ENCODE measurements at places on chromosomes 2 and 18.

GRCh38 chr18:58902961-58903360 is 38.3 kb downstream of the ZNF532 start:
- DNase-seq = no peak

DNA sequence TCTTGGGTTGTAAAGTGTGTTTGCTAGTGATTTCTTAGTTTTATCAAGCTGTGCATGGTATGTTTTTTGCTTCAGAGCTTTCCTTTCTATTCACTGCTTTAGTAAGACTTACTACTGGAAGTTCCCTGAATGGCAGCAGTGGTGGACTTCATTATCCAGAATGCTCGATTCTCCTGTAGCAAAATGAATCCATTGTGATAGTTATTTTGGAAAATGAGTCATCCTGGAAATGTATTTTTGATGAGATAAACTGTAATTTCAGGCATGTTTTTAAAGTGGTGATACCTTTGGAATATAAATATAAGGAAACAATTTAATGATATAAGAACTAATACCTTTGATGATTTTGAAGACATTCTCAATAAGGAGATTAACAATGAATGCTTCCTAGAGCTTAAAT is 387.1 kb downstream of the PTPRM start:
- DNase-seq = no peak

- DNase-seq = no peak
Measured at GRCh38 chr2:50951437-50951836, 80.5 kb downstream of the NRXN1 start.

DNA sequence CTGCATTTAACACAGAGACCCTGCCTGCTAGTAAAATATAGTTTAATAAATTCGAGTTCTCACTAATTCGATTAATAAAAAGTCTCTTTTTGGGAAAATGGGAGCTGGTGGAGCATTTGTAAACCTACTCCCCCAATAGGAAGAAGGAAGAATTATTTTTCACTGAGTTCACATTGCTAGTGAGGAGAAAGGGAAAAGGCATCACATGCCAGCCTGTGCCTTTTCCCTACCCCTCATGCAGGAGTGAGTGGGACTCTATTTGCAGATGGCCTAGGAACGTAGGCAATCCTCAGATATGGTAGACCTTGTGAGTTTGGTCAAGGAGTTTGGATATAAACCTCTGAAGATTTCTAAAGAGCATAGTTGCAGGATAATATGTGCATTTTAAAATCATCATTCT is 218.4 kb upstream of the TRIB2 start:
- no peak for DNase-seq

DNA sequence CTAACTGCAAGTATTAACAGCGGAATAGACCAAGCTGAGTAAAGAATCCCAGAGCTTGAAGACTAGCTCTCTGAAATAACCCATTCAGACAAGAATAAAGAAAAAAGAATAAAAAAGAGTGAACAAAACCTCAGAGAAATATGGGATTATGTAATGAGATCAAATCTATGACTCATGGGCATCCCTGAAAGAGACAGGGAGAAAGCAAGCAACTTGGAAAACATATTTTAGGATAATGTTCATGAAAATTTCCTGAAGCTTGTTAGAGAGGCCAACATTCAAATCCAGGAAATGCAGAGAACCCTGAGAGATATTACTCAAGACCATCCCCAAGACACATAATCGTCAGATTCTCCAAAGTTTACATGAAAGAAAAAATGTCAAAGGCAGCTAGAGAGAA is 17.3 kb downstream of the PFN4 start:
- no peak for DNase-seq

GRCh38 chr2:241372361-241372992 is 16.4 kb downstream of the FARP2 start:
- DNase-seq = no peak

DNA sequence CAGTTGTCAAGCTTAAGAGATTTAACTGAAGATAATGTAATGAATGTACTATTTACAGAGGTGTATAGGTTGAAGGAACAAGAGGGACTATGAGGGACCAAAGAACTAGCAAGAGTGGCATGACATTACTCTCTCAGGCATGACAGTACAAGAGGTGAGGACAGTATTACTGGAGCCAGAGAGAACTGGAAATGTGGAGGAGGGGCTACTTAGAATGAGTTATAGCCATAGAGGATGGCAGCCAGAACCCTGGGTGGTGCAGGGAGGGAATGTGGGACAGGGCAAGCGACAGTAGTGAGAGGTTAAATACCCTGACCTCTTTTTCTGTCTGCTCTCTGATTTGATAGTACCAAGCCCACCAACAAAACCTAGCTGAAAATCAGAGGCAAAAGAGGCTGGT is 122.6 kb upstream of the UGP2 start:
- no peak for DNase-seq

- no peak for DNase-seq
Measured at GRCh38 chr2:198097630-198098029, 293.2 kb downstream of the PLCL1 start.

DNA sequence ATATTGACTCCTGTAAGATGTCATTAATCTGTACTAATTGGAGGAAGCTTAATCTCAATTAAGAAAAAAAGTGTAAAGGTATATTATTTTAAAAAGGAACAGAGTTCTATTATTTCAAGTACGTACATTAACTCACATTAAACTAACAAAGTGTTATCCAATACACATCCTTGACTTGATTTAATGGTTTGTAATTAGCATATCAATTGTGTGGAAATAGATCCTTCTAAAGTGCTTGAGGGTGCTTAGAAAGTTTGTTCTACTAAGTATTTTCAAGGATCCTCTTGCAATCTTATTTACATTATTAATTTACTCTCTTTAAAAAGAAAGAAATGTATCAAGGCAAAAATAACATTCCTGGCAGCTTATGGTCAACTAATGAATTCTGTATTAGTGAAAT is 720.3 kb downstream of the KCNJ3 start:
- DNase-seq = peak; percentile 66

DNA sequence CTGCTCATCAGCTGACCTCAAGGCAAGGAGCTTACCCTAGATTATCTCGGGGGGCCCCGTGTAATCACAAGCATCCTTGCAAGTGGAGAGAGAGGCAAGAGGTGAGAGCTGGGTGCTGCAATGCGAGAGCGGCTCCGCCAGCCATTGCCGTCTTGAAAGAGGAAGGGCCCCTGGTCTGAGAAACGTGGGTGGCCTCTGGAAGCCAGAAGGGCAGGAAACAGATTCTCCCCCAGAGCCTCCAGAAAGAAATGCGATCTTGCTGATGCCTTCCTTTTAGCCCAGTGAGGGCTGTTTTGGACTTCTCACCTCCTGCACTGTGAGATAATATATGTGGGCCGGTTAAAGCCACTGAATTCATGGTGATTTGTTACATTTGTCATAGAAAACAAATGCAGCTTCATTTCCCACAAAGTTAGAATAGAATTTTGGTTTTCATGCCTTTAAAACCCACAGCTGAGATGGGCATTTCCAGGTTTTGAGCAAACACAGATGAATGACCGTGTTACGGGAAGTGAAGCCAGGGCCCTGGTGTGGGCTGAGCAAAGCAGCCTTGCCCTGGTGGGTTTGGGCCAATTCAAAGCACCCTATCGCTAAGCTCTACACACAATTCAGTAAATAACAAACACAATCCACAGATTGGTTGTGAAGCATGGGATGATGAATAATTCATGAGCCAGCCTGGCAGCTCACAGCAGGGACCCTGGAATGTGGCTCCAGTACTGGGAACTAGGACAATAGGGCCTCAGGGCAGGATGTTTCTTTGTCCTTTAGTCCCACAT is 319.9 kb upstream of the HS6ST1 start:
- DNase-seq = peak; percentile 18

DNA sequence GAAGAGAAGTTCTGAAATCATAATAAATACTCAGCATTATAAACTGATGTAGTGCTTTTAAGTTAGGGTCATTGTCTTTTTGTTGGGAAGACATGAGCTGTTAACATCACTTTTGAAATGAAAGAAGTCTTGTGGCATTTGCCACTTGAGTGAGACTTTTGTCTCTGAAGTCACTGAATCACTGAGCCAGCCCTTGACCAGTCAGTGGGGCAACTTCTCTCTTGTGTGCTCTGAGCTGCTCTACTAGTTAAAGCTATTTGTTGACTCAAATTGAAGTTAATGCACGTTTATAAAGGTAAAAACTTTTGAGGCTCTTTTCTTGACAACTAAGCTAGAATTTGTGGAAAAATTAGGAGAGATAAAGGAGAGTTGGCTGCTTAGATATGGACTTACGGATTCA is 6.7 kb downstream of the WDR43 start:
- no peak for DNase-seq

DNA sequence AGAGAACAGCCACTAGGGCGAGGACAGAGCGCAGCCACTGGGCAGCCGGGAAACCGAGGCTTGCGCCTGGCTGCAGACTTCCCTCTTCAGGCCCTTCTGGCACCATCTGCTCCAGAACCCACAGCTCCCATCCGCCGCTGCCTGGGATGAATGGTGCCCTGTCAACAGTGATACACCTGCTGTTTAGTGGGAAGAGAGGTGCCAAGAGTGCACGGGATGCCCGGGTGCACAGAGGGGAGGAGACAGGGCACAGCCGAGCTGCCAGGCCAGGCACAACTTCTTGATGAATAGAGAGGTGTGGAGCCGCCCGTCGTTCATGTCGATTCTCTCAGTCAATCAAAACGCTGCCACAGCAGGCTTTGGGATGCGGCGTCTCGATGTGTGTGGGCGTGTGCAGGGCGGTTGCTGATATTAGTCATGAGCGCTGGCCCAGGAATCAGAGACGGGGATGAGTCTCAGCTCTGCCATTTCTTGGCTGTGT is 39.5 kb downstream of the RRM2 start:
- DNase-seq = no peak

GRCh38 chr18:35043207-35043606 is 2.0 kb downstream of the MAPRE2 start:
- no peak for DNase-seq

DNA sequence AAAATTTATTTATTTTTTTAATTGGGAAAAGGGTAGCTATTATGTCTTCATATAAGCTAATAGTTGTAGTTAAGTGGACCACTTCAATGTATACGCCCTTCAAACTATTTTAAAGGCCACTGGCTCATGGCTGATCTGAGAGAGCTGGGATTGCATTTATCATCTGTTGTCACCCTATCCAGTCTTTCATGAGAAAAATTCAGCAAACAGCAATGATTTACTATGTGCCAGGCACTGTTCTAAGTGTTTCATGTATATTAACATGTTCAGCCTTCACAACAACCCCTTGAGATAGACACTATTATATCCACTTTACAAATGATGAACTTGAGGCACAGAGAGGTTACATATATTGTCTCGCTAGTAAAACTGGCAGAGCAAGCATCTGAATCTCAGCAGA is 66.1 kb upstream of the ZNF397 start:
- no peak for DNase-seq

- DNase-seq = no peak
Measured at GRCh38 chr18:10391506-10391905, 62.9 kb upstream of the APCDD1 start.

DNA sequence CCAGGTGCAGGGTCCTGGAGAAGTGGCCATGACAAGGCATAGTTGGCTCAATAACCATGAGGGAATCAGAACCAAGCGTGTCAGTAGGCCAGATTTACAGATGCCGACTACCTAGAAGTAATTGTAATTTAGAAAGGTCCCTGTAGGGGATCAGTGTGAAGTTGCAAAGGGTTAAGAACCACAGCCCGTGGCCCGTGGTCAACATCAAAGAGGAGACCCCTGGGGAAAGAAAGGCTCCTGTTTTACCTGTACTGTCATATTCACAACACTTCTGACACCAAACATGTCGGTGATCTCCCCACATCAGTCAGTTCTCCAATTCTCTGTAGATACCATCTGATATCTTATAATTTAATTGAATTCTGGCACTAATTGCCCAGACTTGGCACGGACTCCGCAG is 31.0 kb downstream of the SP100 start:
- no peak for DNase-seq

DNA sequence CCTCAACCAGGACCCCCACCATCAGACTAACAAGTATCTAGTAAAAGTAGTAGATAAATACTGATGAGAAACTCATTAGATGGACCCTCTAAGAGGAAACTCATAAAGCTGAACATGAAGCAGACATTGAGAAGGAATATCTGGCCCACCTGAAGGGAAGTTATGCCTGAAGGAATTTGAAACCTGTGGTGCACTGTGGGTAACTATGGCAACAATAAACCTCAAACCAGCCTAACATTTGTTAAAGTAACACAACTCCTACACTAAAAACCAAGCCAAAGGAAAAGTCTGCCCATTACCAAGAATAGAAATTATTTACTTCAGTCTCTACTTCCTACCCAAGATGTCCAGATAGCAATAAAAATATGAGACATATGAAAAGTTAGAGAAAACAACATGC is 43.4 kb downstream of the KIAA1328 start:
- DNase-seq = no peak

- no peak for DNase-seq
Measured at GRCh38 chr2:23456396-23456795, 71.4 kb downstream of the KLHL29 start.

DNA sequence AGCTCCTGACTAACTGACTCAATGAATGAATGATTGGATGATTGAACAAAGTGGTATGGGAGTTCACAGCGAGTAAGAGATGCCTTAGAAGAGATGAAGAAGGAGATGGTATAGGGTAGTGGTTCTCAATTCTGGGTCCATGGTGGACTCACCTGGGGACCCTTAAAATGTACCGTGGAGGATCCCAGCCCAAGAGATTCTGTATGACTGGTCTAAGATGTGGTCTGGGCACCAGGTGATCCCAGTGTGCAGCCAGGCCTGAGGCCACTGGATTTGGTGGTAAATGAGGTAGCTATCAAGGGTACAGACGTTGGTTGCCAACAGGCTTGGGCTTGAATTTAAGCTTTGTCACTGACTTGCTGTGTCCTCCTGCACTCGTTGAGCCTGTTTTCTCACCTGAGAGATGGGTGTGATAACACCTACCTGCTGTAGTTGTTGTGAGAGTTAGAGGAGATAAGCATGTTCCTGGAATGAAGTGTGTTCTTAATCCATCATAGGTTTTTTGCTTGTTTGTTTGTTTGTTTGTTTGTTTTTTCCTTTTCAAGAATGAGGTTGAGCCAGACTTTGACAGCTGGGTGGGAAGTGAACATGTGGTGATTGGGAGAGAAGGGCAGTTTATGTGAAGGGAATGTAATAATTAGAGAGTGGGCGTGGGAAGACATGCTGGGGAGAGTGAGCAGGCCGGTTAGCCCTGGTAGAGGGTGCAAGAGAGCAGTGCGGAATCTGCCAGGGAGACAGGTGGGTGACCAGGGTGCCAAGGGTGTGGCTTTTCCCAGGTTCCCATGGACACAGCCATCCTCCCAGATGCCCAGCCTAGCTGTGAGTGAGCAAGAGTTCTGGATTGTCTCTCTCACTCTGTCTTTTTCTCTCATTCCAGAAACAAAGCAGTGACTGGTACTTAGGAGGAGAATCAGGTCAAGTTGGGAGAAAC is 31.4 kb upstream of the IL1B start:
- DNase-seq = no peak

DNA sequence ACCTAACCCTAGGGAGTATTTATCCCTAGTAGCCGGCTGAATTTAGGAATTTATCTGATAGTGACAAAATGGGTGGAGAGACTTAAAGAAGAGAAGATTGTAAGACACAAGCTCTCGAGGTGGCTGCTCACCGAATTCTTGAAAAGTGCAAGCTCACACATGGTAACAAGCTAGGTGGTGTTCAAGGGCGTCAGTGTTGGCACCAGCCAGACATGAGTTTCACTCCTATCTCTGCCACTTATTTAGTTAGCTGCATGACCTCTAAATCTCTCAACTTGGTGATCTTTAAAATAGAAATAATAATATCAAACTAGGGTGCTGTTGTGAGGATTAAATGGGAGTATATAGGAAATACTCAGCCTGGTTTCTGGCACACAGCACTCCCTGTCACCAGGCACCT is 102.6 kb upstream of the APCDD1 start:
- no peak for DNase-seq

GRCh38 chr2:31075431-31075830 is 62.8 kb downstream of the GALNT14 start:
- DNase-seq = no peak

All from HAP-1 (cell line).